ENCODE measurements at places on chromosomes 16 and 17.

GRCh38 chr17:73089322-73090317 lies 2.9 kb downstream of the SLC39A11 start:
- no peak for DNase-seq

- DNase-seq: no peak
Observed at GRCh38 chr17:42485680-42486079, 27.0 kb downstream of the ATP6V0A1 start.

DNA sequence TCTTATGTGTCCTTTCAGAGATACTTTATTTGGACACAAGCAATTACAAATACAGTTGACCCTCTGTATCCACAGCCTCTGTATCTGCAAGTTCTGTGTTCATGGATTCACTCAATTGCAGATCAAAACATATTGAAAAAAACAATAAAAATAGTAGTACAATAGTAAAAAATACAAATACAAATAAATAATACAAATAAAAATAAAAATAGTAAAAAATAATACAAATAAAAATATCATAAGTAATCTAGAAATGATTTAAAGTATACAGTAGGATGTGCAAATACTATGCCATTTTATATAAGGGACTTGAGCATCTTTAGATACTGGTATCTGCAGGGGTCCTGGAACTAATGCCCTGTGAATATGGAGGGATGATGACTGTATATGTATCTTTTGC lies 47.4 kb upstream of the WSB1 start:
- DNase-seq: no peak

GRCh38 chr16:67833030-67833414 lies 9.1 kb upstream of the THAP11 start:
- DNase-seq: no peak

DNA sequence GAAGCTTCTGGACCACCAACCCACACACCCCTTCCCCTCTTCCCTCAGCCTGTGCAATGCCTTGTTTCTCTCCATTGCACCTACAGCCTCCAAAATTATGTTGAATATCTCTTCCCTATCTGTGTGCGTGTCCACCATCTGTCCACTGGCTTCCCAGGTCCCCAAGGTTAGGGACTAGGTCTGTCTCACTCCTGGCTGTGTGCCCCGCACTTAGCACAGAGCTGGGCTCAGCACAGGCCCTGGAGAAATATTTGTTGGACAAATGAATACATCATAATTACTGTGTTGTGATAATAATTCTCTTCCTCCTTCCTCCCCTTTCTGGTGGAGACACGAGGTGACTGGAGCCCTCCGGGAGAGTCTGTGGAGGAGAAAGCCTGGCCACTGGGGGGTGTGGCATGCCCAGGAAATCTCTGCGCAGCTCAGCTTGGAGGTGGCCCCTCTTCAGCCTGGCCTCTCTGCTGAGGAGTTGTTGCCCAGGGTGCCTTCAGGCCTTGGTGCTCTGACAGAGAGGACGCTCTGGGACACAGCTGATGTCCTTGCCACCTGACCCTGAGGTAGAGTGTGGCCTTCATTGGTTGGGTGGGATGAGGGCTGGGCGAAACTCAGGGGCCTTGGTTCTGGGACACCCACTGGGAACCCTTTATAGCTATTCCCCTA lies 3.3 kb upstream of the BRD7 start:
- DNase-seq: no peak

DNA sequence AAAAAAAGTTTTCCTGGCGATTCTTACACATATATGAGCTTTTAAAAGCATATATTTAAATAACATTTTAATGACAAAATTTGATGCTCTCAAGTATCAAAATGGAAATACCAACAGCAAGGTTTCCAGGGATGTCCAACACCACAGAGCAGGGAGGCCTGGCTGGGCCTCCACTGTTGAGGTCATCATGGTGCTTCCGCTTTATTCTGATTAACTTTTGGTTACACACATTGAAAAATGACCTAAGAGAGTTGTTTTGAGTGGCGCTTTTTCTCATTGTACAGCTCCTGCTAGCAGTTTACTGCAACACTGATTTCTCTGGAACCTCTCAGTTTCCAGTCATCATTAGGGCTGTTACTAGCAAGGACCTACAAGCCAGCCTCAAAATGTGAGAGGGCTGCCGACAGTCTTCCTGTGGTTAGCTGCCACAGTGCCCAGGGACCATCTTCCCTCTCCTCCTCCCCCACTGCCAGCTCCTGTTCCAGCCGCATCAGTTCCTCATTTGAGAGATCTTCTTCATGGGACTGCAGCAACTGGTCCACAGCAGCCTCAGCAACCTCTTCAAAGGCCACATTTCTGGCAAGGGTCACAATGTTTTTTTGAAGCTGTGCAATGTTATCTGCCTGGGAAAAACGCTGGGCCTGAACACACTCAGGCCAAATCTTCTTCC lies 21.3 kb downstream of the DEF8 start:
- no peak for DNase-seq

DNA sequence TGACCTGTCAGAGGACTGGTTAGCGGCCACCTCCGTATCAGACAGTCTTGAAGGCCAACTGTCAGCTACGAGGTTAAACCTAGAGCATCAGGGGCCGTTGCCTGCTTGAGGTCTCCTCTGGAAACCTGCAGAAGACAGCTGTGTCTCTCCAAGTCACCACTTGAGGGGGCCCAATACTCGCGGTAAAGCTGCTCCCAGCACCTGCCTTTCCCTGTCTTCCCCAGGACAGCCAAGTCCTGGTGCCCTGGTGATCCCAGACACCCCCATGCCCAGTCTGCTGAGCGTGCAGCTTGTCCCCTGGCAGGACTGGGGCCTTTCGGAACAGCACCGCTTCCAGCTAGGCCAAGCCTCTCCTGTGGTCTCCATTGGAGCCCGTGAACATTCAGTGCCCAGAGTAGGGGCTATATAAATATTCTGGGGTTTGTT lies 80.1 kb downstream of the DNAH17 start:
- DNase-seq: peak; percentile 72

GRCh38 chr17:74373838-74374606 lies 6.7 kb downstream of the GPR142 start:
- no peak for DNase-seq

DNA sequence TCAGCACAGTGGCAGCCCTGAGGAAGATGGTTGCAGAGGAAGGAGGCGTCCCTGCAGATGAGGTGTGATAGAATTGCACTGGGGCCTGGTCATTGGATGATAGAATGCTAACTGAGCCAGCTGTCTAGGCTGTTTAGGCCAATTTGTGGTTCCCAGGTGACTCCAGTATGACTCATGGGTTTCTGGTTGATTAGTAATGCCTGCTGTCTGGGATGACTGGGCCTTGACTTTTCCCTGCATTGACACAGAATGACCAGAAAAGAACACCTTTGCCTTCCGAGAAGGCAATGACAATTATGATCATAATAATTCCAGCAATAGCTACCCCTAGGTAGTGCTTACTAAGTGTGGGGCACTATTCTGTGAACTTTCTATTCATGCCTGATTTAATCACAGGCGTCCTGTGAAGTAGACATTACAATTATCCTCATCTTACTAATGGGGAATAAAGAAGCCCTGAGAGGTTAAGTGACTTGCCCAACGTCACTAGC lies 31.5 kb downstream of the USP43 start:
- DNase-seq: no peak

DNA sequence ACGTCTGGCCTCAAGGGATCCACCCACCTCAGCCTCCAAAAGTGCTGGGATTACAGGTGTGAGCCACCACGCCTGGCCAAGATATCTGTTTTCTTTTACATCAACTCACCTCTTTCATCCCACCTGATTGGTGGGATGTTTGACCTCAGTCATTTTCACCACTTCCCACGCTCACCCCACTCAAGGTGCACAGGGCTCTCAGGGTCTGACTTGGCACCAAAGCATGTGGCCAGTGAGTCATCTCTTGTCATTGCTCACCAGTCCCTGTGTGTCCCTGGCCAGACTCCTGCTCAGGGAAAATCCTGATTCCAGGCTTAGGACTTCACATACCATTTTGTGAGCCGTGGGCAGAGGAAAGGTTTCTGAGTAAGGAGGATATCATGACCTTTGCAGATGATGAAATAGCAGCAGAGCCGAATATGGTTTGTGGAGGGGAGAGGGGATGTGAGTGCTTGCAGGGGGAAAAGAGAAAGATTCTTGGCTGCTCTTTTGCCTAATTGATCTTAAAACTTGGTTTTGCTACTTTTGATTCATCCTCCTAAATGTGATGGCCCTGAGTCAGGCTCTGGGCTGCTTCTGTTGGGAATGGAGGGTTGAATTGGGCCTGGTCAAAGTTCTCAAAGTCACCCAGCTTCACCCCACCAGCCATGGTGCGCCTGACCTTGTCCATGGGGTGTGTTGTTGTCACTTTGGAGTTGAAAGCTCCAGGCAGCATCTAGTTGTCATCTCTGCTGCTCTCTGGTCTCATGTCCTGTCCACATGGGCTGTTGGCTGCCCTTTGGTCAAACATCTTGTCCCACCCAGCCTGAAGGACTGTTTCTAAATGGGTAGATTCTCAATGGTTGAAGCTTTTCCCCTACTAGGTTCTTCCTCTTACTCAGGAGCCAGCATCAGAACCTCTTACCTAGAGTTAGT lies 6.0 kb upstream of the KCNH6 start:
- no peak for DNase-seq

- DNase-seq: no peak
Observed at GRCh38 chr17:67617304-67617899, 100.3 kb upstream of the NOL11 start.

- no peak for DNase-seq
Observed at GRCh38 chr17:50493744-50494143, 14.5 kb upstream of the MYCBPAP start.

GRCh38 chr16:67767953-67768352 lies 38.4 kb downstream of the RANBP10 start:
- no peak for DNase-seq

DNA sequence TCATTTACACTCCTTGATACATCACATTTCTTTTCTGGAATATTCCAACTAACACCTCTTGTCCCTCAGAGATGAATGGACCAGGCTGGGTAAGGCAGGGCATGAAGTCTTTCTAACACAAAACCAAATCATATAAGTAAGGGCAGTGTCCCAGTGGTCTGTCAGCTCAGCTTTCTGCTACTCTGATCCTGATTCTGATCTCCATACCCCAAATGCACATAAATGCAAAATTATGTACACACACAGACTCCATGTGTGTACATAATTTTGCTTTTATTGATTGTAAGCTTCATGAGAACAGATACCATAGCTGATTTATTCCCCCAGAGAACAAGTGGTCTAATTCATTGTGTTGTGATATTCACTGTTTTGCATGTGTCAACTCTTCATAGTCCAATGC lies 47.9 kb downstream of the NOG start:
- DNase-seq: no peak
